ENCODE measurements at places on chromosomes 5 and 9. TPM values are rescaled to one million over a fixed set of nuclear protein-coding genes. Genes with fewer than 3 reads are reported as not detected.

CCNO gene
- total RNA-seq: 2.4 TPM

SHISAL2B gene
- total RNA-seq: not detected

CCDC180 gene
- 0.14 TPM for total RNA-seq

PPIC gene
- 84.2 TPM for total RNA-seq

APBA1 gene
- total RNA-seq: 0.41 TPM

SLC22A4 gene
- 5.1 TPM for total RNA-seq

RNF183 gene
- total RNA-seq: not detected

RORB gene
- total RNA-seq: 3.0 TPM

PCDHGA10 gene
- total RNA-seq: 1.9 TPM

TRMT10B gene
- total RNA-seq: 1.3 TPM
